ENCODE measurements at places on chromosomes 6 and 20. TPM values are rescaled to one million over a fixed set of nuclear protein-coding genes. Genes with fewer than 3 reads are reported as not detected.
A peak's percentile ranks its signal among the peaks of the same experiment; 100 is the strongest.

GRCh38 chr20:36491901-36492617, 49.3 kb upstream of the MYL9 start:
- DNase-seq, result peak; percentile 38

- DNase-seq, result no peak
These were observed 25.2 kb upstream of the TULP4 start for GRCh38 chr6:158287047-158287446.

OR12D3 gene
- not detected for total RNA-seq

GRCh38 chr6:135126729-135127128, 54.4 kb upstream of the MYB start:
- DNase-seq, result no peak

- DNase-seq, result peak; percentile 50
These were observed 3.2 kb downstream of the GRIK2 start for GRCh38 chr6:101396548-101397173.

HRH3 gene
- not detected for total RNA-seq

- DNase-seq, result peak; percentile 71
These were observed 27.4 kb downstream of the KCNQ5 start for GRCh38 chr6:72649032-72649984.

DNA sequence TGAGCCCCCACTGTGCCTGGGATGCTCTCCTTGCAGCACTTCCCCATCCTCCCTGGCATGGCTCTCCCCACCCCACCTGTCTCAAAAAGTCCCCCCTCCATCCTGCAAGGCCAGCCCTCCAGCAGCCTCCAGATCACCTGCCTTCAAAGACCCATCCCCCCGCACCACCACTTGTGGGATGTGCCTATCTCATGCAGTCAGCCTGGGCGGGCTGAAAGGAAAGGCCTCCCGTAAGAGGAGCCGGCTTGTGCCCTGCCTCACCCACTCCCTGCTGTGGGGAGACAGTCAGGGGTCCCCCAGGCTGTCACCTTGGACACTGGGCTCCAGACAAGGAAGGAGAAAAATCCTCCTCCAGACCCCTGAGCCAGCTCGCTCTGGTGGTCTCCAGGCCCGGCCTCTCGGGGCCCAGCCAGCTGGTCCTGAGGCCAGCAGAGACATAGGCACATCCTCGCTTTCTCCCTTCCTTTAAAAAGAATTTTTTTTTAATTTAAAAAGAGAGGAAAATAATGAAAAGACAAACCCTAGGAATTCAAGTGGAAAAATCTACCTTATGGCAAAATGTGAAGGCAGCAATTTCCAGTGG, 77.3 kb downstream of the GRM4 start:
- DNase-seq, result no peak

HLA-DQB2 gene
- not detected for total RNA-seq

GRCh38 chr6:161137320-161137719, 136.5 kb downstream of the AGPAT4 start:
- no peak for DNase-seq

DNA sequence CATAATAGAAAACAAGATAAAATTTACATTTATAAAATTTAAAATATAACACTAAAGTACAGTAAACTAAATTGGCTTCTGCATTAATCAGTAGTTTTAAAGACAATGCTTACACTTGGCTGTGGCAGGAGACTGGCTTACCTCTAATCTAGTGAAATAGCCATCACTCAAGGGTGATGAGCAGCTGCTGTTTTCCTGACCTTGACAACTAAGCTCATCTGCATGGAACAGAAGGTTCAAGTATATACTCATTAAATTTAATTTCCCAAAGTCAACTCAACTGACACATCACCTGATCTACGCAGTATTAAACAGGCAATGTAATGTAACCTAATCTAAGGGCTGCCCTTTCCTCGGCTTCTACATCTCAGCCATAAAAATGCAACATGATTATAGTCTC, 14.5 kb downstream of the TMX4 start:
- DNase-seq, result no peak

TSHZ2 gene
- total RNA-seq, result 0.36 TPM

DNA sequence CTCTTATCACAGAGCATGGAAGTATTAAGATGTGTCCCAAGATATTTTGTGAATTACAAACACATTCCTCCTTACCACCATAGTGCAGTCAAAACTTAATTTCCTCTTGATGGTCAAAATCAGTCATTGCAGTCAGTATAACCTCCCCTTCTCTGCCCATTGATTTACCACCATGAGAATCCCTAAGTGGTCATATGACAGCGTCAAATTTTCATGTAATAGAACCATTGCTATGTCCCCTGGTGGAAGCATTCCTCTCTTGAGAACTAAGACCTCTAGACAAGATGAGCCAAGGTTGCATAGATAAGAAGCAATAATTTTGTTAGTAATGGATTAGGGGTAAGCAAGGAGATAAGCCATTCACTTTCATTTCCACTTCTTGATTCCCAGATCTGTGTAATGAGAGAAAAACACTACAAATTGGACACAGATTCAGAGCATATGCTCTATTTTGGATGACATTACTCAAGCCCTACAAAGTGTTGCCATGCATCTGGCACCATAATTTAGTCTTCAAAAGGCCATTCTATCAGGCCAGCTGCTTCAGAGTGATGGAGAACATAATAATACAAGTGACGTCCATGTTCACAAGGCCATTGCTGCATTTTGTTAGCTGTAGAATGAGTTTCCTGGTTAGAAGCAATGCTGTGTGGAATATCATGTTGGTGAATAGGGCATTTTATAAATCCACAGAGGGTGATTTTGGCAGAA, 49.6 kb upstream of the PDE7B start:
- DNase-seq, result no peak

SLC35F1 gene
- not detected for total RNA-seq

- DNase-seq, result no peak
These were observed 71.3 kb downstream of the ATXN1 start for GRCh38 chr6:16689788-16690607.

HNF4A gene
- not detected for total RNA-seq

DNAH8 gene
- not detected for total RNA-seq

DNA sequence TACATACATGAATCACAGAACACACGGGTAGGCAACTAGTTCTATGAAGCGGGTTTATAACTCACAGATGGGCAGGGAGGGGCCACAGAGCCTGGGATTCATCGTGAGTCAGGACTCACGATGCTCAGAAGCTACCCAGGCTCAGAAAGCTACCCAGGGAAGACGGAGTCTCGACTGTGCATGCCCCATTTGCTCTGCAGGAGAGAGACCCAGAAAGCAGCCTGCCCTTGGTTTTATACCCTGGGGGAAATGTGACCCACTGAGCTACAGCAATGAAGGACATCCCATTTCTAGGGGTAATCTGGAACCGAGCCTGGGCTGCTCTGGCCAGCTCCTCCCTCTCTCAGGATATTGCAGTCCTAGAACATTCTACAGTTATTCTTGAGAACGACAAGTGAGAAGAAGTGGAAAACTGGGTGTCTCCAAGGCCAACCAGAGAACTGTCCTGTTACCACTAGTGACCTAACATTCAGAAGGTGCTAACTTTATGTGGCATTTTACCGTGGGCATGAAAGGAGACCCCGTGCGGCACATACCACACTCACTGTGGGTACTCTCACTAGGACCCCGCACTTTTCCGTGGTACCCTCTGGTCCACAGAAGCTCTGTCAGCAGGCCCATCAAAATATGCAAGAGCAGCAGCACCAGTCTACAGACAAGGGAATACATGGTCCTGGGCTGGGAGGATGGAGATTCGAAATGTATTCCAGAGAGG, 201.9 kb upstream of the PMEPA1 start:
- no peak for DNase-seq

DNA sequence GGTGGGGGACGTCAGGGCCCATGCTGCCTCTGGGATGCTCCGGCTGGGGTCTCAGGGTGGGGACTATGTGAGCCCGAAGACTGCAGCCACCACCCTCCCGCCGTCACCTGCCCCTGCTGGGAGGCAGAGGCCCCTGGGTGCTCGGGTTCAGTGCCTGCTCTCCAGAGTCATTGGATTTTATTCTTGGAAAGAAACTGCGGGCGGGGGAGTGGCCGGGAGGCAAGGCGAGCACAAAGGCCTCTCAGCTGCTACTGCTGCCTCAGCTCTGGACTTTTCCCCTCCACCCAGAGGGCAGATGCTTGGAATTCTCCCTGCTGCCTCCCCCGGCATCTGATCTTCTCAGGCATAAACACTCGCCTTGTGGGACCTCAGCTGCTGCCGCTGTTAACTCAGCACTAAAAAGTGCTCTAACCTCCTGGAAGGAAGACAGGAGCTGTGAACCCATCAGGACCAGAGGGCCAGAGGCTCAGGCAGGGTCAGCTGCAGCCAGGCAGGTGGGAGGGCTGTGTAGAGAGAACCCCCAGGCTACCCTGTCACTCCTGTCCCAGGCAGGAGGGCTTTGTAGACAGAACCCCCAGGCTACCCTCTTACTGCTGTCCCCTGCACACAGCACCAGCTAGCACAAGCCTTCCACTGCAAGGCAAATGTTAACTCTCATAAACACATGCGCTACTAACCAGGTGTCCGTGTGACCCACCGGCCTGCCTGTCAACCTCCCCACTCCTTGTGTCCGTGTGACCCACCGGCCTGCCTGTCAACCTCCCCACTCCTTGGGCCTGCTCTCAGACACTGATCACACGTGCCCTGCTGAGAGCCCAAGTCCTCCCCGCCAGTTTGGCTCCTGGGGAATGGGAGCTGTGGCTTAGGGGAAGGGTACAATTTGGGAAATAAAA, 9.4 kb upstream of the FRMD1 start:
- peak; percentile 10 for DNase-seq

GRCh38 chr6:36915599-36915998, 29.8 kb downstream of the C6orf89 start:
- DNase-seq, result no peak

TCF15 gene
- not detected for total RNA-seq

CNR1 gene
- not detected for total RNA-seq

- DNase-seq, result no peak
These were observed 9.9 kb downstream of the PAX1 start for GRCh38 chr20:21715193-21715881.

C6orf52 gene
- total RNA-seq, result 16.5 TPM

GRCh38 chr6:86682297-86682696, 255.0 kb upstream of the HTR1E start:
- no peak for DNase-seq

BEND3 gene
- 2.3 TPM for total RNA-seq

- DNase-seq, result peak; percentile 65
These were observed 437.2 kb downstream of the BCKDHB start for GRCh38 chr6:80543598-80544222.

LTV1 gene
- 46.3 TPM for total RNA-seq

DNA sequence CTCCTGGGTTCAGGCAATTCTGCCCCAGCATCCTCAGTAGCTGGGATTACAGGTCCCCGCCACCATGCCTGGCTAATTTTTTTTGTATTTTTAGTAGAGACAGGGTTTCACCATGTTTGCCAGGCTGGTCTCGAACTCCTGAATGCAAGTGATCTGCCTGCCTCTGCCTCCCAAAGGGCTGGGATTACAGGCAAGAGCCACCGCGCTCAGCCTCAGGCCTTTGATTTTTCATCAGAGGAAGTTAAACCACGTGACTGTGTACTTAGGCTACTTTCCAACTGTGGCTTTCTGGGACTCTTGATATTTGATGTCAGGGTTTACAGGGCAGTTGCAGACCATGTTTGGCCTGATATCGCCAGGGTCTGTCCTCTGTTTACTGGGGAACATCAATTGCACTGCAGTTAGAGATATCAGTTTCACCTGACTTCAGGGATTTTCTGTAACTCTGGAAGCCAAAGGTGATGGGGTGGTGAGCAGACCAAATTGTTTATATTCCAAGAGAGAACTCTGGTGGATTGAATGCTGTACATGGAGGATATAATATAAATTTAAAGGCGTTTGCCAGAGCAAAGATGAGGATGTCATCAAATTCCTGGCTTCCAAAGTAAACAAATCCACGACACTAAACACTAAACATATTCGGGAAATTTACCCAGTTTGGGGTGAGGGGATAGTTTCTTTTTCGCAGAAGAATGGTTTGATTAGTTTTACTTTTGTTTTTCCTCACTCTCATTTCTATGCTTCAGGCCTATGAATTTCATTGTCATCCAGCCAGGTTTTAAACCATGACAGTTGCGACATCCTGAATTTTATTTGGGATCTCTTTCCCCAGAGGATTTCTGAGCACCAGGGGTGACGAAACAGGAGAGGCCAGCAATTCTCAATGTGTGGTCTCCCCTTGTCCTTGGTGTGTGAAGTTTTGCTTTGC, 4.2 kb downstream of the PSMF1 start:
- peak; percentile 21 for DNase-seq

DNA sequence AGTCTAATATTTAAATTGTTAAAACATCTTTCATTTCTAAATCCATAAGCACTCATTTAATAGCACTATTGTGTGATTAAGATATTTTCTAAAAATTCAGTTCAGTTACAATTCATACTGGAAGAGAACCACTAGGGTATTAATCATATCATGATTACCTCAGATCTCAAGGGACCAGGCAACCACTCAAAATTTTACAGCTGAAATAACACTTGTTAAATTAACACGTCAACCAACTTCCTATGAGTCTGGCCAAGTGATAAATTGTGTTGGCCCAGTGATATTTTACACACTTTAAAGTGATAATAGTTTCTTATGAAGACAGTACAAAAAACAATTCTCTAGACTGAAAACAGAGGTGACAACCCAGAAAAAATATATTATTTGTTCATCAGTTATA, 869.0 kb upstream of the ADGRB3 start:
- DNase-seq, result peak; percentile 35

GRCh38 chr20:1287306-1287705, 21.2 kb downstream of the SNPH start:
- DNase-seq, result no peak

METTL24 gene
- not detected for total RNA-seq

SIRPB1 gene
- 0.74 TPM for total RNA-seq

- no peak for DNase-seq
These were observed 20.3 kb downstream of the BCKDHB start for GRCh38 chr6:80126657-80127345.

DNA sequence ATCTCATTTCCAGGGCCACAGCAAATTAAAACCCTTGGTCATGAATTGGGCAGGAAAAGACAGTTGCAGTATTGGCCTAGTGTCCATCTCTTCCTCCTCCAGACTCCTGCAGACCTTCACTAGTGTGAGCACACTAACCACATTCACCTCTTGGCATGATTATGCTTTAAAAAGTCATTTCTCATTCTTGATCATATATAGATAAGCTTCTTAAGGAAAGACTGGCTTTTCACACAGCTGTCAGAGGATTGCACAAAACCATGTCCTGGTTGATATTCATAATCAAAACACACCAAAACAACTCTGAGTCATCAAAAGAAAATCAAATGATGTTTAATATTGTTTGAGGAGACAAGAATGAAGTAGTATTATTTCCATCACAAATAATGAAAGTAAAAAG, 52.1 kb downstream of the TMEM200A start:
- no peak for DNase-seq

TBPL1 gene
- 32.3 TPM for total RNA-seq

All from A172 (cell line).